ENCODE measurements at places on chromosomes 5 and 9.

DNA sequence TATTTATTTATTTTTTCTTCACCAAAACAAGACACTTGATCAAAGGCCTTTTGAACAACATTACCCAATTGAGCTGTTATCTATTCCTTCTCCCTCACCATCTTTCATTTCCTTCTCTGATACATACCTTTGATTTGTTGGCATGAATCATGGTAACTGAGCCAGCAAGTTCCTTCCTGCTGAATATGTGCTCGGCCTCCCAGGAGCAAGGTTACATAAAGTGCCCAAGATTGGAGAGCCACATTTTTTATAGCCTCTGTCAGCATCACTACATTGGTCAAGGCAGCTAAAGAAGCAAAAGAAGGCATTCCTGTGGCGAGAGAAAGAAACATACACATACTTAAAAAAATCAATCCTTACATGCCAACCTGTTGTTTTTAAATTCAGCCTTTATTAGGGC is 369.6 kb downstream of the CYLC2 start:
- DNase-seq: no peak

DNA sequence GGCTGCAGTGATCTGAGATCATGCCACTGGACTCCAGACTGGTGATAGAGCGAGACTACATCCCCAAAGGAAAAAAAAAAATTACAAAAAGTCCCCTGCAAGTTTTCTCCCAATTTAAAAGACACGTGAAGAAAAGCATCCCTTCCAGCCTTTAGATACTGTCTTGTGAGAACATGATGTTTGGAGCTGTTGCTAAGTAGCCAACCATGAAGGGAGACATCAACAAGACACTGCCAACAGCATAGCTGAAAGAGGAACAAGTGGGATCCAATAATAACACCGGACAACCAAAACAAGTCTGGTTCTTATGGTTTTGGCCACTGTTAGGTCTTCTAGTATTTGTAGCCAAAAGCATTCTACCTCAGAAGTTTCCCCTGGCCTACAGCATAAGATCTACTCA is 118.9 kb upstream of the CCDC180 start:
- DNase-seq: no peak

DNA sequence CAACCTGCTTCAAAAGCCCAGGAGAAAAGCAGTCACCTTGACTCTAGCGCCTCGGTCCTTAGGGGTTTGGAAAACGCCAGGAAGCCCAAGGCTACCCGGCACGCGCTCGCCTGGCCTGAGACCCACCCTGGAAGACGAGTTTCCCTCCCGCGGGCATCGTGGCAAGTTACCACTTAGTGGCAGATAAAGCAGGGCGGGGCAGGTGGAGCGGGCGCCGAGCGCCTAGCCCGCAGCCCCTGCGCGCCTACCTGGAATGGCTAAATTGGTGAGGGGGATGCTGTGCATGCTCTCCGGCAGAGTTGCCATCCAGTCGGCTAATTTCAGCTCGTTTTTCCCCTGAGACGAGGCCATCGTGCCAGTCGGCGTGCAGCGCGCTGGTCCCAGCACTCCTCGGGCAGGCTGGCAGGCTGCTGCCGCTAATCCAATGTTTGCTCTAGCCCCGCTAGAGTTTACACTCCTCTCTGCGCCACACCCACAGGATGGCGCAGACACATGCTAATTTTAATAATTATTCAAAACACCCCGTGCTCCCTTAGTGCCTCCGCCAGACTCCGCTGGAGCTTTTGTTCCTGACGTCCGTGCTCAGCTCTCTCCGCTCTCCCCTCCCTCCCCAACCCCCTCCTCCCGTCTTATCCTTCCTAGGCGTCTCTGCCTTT is at the start of gene PLCXD3:
Gene PLCXD3 (minus strand): TSS at position 426 of the 656 bp plus-strand sequence. CDS start 75 bp downstream, at position 351.
- no peak for DNase-seq

DNA sequence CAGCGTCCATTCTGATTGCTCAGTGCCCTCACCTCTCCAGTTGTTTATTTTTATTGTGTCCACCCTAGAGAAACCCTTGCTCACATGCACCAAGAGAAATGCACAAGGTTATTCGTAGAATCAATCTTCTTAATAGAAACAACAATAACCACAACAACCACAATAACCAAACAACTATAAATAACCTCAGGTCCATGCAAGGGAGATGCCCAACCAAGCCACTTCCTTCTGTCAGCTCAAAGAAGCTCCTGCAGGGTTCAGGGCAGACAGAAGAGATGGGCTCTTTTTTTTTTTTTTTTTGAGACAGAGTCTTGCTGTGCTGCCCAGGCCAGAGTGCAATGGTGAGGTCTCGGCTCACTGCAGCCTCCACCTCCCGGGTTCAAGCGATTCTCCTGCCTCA is 14.9 kb upstream of the TCOF1 start:
- no peak for DNase-seq

GRCh38 chr5:120017513-120017912 is 388.2 kb downstream of the FAM170A start:
- no peak for DNase-seq

- no peak for DNase-seq
These were observed 26.4 kb downstream of the NOTCH1 start for GRCh38 chr9:136519263-136520052.

GRCh38 chr9:134717056-134717455 is 75.5 kb downstream of the COL5A1 start:
- no peak for DNase-seq

DNA sequence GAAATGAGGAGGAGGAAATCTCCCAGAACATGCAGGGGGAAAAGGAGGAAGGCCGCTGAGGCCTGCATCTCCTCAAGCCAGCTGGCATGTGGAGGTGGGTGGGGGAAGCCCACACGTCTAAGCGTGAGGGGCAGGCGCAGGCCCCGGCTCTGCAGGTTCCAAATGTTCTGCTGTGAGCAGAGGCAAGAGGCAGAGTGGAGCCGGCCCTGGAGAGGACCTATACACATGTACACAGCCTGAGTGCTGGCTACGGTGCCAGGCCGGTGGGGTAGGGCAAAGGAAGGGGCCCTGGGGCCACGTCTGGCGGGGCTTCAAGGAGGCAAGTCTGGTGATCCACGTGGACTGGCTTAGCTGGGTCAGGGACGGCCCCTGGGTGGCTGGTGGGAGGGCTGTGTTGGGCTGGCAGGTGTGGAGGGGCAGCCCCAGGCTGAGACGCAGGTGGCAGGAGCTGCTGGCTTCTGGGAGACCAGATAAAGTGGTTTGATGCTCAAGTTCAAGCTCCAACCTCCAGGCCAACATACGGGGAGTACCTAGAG is 26.4 kb downstream of the LPCAT1 start:
- no peak for DNase-seq

Data from femur (tissue), 1 donor.